ENCODE measurements at places on chromosomes 6 and 20. TPM values are rescaled to one million over a fixed set of nuclear protein-coding genes. Genes with fewer than 3 reads are reported as not detected.

FOXA2 gene
- total RNA-seq = not detected

DNA sequence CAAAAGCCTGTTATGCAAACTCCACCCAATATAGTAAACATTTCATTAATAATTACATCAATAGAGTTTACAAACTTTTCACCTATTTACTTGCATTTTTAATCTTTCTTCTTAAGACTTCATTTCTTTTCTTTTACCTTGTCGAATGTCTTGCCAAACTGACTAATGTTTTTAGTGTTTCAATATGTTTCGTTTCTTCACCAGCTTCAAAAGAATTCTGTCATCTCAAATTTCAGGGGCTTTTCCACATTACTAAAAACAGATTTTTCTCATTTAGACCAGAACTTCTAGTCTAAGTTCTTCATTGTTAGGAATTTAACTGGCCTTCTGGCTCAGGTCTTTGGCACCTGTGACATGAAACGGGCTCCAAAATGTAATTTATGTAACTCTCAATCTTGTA is 196.5 kb downstream of the ARHGAP18 start:
- DNase-seq = no peak
- H3K36me3 ChIP-seq = no peaks in the 10 kb centered on the region
- no peaks in the 10 kb centered on the region for H3K27me3 ChIP-seq
- H3K4me3 ChIP-seq = no peak overlapping the region
- H3K27ac ChIP-seq = no peak overlapping the region

AGER gene
- 1.2 TPM for total RNA-seq

DNA sequence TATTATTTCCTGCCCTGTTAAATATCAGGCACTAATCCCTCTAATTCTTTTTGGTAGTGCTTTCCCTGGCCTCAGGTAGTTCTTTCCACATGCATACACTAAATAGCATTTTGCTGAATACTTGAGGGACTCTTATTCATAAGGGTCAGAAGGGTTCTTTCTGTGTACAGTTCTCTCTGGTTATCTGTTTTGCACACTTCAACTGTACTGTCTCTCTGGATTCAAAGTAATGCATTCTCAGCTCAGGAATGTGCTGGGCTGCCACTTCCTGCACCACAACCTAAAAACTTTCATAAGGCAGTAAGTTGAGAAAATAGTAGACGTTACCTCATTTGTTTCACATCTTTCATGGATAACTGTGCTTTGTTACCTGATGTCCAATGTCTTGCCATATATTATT is 32.1 kb downstream of the C6orf141 start:
- no peaks in the 10 kb centered on the region for H3K27me3 ChIP-seq
- no peak for DNase-seq
- H3K36me3 ChIP-seq = no peaks in the 10 kb centered on the region
- no peaks in the 10 kb centered on the region for H3K4me1 ChIP-seq
- H3K4me3 ChIP-seq = no peak overlapping the region
- no peak overlapping the region for H3K27ac ChIP-seq

TMEM244 gene
- total RNA-seq = not detected

RIMS1 gene
- 16.8 TPM for total RNA-seq

- no peaks in the 10 kb centered on the region for H3K27me3 ChIP-seq
- H3K4me3 ChIP-seq = no peak overlapping the region
- no peak for DNase-seq
- no peaks in the 10 kb centered on the region for H3K36me3 ChIP-seq
- no peaks in the 10 kb centered on the region for H3K4me1 ChIP-seq
These were observed 590 bp downstream of the EYS start for GRCh38 chr6:65706436-65706835.

DNA sequence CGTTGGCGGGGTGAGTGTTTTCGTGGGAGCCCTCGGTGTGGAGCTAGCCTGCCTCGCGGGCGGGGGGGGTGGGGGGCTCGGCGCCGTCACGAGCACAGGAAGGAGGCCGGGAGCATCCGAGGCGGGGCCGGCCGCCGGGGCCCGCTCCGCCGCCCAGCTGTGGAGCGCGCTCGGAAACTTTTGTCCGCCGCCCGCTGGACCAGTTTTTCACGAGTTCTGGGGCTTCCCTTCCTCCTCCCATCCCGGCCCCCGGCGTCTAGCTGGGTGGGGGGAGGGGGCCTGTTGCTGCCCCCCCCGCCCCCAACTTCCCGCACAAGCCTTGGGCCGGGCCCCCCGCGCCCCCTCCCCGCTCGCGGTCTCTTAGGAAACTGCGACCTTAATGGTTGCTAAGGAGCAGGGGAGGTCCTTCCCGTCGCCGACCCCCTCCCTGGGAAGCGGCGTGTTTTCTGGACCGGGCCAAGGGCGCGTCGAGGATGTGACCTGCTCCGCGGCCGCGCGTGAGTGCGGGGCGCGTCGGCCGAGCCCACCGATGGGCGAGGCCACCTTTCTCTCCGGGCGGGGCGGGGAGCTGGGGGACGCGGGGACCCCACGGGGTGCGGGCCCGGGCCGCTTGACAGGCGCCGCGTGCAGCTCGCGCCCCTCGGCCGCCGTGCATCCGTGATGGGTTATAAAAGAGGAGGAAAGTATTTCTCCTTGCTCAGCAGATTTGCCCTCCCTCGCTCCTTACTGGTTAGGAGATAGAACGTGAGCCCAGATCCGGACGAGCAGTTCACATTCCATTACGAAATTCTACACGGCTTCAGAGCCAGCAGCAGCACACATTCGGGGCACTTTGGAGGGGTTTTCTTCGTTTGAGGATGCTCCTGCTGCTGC is 1.4 kb downstream of the RREB1 start:
- no peaks in the 10 kb centered on the region for H3K27me3 ChIP-seq
- H3K27ac ChIP-seq = peak overlapping the region; percentile 99
- no peaks in the 10 kb centered on the region for H3K36me3 ChIP-seq
- peaks cover 29% of the 10 kb centered on the region for H3K4me1 ChIP-seq

STK38 gene
- 33.6 TPM for total RNA-seq

HSF2 gene
- 2.3 TPM for total RNA-seq

AIF1 gene
- total RNA-seq = 2.4 TPM

FNDC1 gene
- 0.06 TPM for total RNA-seq

All from esophagus squamous epithelium (tissue), 5 donors.